ENCODE measurements at places on chromosomes 5 and 9.

DNA sequence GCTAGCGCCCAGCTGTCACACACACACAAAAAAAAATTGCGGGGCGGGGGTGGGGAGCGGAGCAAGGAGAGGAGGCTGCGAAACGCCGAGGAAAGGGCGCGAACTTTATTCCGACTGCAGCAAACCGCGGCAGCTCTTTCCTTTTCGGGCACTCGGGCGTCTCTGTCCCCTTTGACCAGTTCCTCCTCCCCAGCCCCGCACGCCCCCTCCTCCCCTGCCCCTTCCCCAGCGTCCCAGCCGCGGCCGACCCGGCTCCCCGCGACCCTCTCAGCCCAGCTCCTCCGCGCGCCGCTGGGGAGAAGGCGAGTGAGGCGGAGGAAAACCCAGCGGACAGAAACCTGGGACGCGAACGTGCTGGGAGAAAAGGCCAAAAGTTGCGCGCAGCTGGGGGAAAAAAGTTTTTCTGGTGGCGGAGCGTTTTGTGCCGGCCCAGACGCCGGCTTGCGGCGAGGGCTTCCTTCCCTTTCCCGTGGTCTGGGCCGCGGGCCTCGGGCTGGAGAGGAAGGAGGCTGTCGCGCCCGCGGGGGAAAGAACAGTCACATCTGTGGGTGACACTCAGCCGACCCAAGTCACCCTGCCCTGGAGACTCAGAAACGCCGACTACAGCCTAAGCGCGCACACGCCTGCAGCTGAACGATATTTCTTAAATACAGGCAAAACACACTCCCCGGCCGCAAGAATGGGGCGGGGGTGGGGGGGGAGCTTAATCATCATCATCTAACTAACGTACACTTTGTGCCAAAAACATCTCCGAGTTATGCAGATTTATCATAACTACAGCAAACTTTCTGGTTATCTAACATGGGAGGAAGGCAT is 1.1 kb upstream of the BNC2 start:
- DNase-seq = peak; percentile 2

DNA sequence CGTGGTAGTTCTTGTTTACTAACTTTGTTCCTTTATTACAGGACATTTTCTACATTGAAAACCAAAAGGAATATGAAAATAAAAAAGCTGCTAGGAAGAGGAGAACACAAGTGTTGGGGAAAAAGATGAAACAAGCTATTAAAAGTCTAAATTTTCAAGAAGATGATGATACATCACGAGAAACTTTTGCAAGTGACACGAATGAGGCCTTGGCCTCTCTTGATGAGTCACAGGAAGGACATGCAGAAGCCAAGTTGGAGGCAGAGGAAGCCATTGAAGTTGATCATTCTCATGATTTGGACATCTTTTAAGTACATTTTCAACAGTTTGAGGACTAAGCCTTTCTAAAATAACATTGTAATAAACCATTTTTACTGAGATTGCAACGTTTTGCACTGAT is 23.8 kb downstream of the PHAX start:
- no peak for DNase-seq

- DNase-seq = no peak
These were observed 1.1 kb downstream of the NSG2 start for GRCh38 chr5:174046558-174046957.

DNA sequence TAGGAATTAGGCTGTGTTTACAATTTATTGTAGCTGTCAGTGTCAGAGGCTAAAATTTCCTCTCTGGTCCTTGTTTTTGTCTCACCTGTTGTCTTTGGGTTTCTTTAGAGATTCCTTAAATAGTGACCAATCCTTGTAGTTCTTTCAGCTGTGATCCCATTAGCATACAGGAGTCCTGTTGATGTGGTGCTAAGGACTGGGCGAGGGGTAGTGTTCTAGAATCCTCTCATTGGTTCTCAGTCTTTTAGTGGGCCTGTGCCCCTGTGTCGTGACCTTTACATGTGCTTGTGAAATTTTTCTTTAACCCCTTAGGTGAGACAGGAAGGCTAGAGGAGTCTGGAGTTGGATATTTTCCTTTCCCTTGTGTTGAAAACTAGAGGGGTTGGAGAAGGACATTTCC is 51.2 kb downstream of the ZNF618 start:
- DNase-seq = no peak

DNA sequence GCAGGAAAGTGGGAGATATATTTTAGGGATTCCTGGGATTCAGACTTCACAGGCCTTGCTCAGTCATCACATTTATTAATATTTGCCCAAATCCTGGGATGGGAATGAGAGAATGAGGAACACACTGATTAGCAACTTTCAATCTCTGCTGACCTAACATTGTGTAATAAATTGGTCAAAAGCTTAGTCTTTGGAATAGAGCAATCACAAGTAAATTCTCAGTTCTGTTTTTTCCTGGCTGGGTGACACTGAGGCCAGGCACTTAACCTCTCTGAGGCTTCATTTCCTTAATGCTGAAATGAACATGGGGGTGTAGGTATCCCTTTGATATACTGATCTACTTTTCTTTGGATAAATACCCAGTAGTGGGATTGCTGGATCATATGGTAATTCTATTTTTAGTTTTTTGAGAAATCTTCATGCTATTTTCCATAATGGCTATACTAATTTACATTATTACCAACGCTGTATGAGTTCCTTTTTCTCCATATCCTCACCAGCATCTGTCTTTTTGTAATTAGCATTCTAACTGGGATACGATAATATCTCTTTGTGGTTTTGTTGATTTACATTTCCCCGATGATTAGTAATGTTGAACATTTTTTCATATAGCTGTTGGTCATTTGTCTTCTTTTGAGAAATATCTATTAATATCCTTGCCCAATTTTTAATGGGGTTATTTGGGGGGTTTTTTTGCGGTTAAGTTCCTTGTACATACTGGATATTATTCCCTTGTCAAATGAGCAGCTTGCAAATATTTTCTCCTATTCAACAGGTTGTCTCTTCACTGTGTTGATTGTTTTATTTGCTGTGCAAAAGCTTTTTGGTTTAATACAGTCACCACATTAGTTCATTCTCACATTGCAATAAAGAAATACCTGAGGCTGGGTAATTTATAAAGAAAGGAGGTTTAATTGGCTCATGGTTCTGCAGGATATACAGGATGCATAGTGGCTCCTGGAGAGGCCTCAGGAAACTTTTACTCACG is 36.8 kb upstream of the NIPBL start:
- no peak for DNase-seq

DNA sequence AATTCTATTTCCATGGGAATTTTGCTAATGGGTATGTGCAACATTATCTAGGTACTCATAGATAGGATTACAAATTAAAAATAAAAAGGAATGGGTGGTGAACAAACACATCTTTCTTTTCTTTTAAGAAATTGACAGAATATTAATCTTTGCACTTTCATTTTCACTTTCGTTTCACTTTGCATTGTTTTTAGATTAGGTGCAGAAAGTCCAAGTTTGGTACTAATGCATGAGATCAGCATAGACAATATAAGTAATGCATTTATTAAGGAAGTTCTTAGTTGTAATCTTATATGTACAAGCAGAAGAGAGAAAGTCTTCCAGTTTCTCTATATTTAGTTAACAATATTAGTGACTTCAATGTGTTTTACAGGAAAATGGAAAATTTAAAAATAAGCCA is 196.5 kb downstream of the COMMD10 start:
- no peak for DNase-seq

- DNase-seq = no peak
These were observed 5.4 kb downstream of the UBE2QL1 start for GRCh38 chr5:6453937-6454560.

DNA sequence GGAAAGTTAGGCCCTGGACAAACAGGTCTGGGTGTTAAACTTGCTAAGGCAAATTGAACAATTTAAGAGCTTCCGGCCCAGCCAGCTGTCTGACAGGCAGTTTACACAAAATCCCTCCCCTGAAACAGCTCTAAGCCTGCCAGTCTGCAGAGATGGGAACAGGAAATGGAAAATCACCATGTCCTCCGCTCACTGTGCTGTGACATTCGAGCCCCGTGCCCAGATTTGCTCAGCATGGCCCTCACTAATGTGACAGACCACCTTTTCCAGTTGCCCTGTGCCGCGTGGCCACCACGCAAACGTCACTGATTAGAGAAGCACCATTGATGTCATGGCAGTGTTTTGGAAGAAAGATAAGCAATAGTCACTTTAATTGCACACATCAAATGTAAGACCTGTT is 41.0 kb downstream of the CCNJL start:
- no peak for DNase-seq

- no peak for DNase-seq
These were observed 1.8 kb downstream of the MAP1B start for GRCh38 chr5:72109062-72109411.

- DNase-seq = no peak
These were observed 204.5 kb downstream of the PLK2 start for GRCh38 chr5:58255386-58255785.

GRCh38 chr9:88975966-88976889 is 15.0 kb upstream of the S1PR3 start:
- DNase-seq = no peak

GRCh38 chr9:91182429-91183225 is 179.1 kb downstream of the AUH start:
- no peak for DNase-seq

GRCh38 chr9:132008855-132009812 is 70.5 kb downstream of the MED27 start:
- no peak for DNase-seq

- DNase-seq = no peak
These were observed 90.9 kb downstream of the CARTPT start for GRCh38 chr5:71810023-71810422.

- no peak for DNase-seq
These were observed 81.5 kb upstream of the C9orf72 start for GRCh38 chr9:27654629-27655285.

DNA sequence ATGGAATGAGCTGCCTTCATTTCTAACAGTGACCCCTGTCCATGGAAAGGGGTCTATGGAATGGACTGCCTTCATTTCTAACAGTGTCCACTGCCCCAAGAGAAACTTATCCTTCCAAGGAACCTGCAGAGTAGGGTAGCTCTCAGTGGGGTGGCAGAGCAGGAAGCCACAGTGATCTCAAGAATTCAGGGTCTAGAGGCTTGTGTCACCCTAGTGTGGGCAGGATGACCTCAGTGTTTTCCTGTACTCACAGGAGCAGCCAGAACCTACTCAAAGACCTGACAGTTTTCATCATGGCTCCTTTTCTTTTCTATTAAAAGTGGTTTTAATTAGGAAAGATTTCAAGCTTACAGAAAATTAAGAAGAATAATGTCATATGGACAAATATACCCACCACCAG is 27.5 kb downstream of the SEC61B start:
- DNase-seq = no peak

DNA sequence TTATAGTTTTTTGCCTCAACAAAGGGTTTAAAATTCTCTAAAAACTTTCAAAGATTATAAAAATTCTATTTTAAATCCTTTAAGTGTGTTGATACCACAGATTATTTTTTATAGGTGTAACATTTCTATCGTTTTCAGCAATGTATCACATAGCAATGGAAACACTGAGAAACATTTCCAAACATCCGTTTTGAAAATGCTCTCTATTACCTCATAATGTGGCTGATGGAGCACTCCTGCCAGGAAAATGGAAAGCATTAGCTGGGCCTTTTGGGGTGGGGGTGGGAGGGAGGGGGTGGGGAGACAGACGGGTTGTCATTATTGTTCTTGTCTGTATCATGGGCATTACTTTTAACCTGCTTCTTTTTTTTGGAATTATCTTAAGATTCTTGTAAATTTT is 516.5 kb downstream of the ACTL7B start:
- no peak for DNase-seq

DNA sequence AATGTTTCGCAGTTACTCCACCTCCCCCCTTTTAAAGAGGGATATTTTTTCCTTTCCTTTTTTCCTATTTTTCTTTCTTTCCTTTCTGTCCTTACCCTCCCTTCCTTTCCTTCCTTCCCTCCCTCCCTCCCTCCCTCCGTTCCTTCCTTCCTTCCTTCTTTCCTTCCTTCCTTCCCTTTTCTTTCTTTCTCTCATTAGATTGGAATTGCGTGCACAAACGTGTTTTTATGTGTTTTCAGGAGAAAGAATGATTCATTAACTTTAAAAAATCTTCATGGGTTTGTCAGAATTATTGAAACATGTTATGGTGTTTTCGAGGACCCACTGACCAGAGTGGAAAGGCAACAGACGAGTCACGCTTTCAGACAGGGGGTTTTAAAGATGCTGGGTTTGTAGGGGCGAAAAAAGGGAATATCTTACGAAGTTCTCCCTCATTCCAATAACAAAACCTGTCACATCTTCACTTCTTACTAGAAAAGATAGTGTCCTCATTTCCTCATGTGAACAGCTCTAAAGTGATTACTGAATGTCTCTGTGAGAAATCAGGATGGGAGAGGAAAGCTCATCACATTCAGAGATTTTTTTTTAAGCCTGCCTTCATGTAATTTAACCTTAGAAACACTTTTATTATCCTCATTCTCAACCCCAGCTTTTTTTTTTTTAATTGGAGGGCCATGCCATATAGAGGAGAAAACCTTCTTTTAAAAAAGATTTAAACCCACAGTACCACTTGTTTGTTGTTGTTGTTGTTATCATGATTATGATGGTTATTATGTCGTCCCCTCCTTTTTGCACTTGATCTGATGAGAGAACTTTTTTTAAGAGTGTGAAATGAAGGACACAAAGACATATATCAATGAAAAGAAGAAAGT is 21.9 kb downstream of the NR2F1 start:
- no peak for DNase-seq

DNA sequence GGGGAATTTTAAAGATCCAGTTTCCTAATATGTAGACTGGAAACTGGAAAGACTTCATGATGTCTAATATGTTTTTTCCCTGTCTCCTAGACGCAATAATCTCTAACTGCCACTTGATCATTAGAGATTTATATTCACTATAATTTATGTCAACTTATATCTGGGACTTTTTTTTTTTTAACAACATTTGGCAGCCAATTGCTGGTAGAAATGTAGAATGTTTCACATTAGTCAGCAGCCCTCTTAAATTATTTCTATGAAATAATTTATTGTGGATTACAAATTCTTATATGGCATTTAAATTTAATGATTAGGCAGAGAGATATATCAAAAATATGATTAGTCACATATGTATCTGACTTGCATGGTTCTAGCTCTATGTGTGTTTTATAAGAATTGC is 48.2 kb downstream of the TMEM174 start:
- DNase-seq = no peak

GRCh38 chr5:168809218-168809617 is 230.1 kb upstream of the PANK3 start:
- no peak for DNase-seq

DNA sequence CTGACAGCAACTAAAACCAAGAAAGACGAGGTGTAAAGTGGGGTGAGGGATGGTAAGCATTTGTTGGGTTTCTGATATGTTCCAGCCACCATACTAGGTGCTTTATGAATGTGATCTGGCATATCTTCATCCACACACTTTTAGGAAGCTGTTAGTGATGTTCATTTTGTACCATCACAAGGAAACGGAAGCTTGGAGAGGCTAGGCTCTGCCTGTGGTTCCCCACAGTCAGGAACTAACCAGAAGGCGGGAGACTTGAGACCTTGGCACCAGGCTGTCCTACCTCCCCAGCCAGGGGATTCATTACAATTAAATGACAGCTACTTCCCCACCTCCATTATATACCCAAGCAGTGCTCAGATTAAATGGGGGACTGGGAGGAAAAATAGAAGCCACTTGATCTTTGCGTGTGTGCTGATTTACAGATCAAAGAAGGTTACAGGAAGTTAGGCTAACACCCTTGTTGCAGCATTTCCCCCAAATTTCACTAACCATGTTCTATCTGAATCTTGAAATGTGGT is 43.0 kb downstream of the SFXN1 start:
- DNase-seq = no peak
